Upper lobe of left lung (tissue), 6 donors: ENCODE measurements at places on chromosomes 6 and 20. TPM values are rescaled to one million over a fixed set of nuclear protein-coding genes. Genes with fewer than 3 reads are reported as not detected.

The FOXF2 gene
- total RNA-seq: 11.3 TPM

The MTO1 gene
- 21.9 TPM for total RNA-seq

The HLA-DQA2 gene
- total RNA-seq: 1.4 TPM

DNA sequence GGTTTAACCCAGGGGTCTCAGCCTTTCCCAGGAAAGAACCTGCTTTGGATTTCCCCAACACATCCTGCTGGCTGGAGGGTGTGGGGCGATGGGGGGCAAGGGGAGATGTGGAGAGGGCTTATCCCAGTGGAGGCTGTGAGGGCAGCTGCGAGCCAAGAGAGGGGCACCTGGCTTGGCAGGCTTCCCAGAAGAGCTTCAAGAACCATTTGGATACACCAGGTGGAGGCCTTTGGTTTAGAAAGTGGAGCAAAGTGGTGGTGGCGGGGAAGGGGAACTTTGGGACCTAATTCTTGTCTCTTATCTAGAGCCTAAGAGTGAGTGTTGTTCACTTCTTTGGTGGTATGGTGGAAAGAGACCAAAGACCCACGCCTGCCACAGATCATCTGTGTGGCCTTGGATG lies 12.4 kb downstream of the CD40 start:
- peaks cover 36% of the 10 kb centered on the region for H3K36me3 ChIP-seq
- no peaks in the 10 kb centered on the region for H3K4me1 ChIP-seq
- no peak overlapping the region for H3K27ac ChIP-seq
- DNase-seq: no peak

- no peaks in the 10 kb centered on the region for H3K4me1 ChIP-seq
- no peak overlapping the region for H3K27ac ChIP-seq
- no peaks in the 10 kb centered on the region for H3K27me3 ChIP-seq
- H3K4me3 ChIP-seq: no peak overlapping the region
- H3K36me3 ChIP-seq: peaks cover 4% of the 10 kb centered on the region
- DNase-seq: no peak
Measured at GRCh38 chr6:157911786-157912185, 69.9 kb upstream of the SYNJ2 start.

GRCh38 chr6:6217855-6218758 lies 102.4 kb downstream of the F13A1 start:
- H3K27ac ChIP-seq: no peak overlapping the region
- H3K36me3 ChIP-seq: no peaks in the 10 kb centered on the region
- H3K4me1 ChIP-seq: no peaks in the 10 kb centered on the region
- H3K4me3 ChIP-seq: no peak overlapping the region
